ENCODE measurements at places on chromosomes 5 and 9.

DNA sequence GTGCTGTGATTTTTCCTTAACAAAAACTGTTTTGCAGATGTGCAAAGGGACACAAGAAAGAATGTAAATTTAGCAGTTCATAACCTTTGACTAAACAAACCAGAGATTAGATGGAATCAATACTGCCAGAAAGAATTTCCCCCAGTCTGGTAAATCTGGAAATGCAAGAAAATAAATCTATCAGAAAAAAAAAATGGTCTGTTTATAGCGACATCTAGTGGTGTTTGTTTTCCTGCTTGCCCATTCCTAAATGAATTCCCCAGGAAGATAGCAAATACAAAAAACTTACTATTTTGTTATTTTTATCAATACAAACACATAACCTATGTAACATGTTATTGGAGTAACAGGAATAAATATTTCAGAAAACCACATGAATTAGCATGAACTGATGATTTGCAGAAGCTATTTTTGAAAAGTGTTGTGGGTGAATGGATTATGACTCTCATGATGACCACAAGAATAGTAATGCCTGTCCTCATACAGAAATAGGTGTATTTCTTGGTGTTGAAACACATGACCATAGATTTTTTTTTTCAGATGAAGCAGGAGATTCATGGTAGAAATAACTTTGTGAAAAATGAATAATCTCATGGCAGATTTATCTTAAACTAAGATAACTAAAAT, 1703.8 kb downstream of the MAT2B start:
- no peak for DNase-seq

DNA sequence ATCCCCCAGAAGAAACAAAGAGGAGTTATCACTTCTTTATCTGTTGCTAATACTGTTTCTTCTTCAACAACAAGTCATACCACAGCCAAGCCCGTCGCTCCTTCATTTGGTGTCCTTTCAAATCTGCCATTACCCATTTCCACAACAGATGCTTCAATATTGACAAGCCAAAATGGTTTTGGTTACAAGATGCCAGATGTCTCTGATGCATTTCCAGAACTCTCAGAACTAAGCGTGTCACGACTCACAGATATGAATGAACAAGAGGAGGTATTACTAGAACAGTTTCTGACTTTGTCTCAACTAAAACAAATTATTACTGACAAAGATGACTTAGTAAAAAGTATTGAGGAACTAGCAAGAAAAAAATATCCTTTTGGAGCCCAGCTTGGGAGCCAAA, 16.0 kb upstream of the HAND1 start:
- DNase-seq = no peak

- DNase-seq = no peak
These were observed 122.3 kb downstream of the GNAQ start for GRCh38 chr9:77909306-77909705.

DNA sequence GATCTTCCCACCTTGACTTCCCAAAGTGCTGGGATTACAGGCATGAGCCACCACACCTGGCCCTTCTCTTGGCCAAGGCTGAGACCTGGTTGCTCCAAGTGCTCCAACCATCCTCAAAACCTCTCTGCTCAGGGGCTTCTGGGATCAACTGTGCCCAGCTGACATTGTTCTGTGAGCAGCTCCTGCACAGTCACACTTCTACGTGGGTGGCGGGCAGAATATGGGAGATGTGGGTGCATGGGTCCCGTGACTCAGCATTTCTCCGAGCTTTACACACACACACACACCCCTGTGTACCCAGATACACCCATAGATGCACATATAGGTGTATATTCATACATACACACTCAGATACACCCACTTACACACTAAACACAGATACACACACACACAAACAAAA, 10.5 kb upstream of the MYORG start:
- no peak for DNase-seq

DNA sequence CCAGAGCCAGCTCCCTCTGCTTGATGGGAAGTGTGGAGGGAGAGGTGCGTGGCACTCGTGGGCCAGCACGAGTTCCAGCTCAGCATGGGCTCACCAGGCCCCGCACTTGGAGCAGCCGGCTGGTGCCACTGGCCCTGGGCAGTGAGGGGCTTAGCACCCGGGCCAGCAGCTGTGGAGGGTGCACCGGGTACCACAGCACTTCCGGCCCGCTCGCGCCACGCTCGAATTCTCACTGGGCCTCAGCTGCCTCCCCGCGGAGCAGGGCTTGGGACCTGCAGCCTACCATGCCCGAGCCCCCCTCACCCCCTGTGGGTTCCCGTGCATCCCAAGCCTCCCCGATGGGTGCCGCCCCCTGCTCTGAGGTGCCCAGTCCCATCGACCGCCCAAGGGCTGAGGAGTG, 98.4 kb downstream of the DCP2 start:
- no peak for DNase-seq

- no peak for DNase-seq
These were observed 53.7 kb downstream of the TRIM36 start for GRCh38 chr5:115116001-115116400.

GRCh38 chr5:134845335-134845851, 375 bp upstream of the C5orf24 start:
- no peak for DNase-seq

DNA sequence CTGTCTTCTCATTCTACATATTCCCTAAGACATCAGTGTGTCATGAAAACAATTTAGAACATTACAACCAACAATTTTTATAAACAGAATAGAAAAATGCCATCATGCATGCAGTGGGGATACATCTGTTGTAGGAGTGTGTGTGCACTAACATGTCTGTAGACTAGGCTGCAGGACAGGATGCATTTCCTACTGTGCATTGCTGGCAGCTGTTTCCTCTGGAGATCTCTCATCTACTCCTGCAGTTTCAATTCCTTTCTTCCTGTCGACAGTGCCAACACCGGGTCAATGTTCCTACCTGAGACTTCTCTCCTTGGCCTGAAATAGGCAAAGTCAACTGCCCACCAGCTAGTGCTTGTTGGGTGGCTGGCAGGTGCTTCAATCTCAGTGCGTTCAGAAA, 69.8 kb downstream of the ANKH start:
- DNase-seq = no peak

DNA sequence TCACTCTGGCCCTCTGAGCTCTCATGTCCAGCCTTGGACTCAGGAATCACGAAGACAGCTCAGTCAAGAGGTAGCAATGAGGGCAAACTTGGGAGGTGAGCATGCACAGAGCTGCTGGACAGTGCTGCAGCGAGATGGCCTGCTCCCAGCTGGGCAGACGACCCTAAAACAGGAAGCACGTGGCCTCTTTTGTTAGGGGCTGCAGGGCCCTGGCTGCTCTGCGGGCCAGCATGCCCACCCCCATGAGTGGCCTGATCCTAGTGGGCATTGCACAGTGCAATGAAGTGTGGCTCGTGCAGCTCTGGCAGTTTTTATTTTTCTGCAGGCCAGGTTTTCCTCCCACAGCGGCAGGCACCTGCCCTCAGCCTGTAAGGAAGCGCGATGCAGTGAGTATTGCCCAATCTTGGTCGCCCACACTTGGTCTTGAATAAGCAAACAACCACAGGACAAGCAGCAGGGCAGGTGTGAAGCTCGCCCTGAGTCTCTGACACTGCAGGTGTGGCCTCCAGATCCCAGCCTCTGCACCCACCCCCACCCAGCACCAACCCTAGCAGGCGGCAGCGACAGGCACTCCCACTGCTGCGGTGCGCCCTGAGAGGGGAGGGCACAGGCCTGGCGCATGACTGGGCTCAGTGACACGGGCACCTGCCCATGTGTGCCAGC, 60.8 kb downstream of the SEMA4D start:
- no peak for DNase-seq

GRCh38 chr5:136042665-136043121, 13.9 kb downstream of the TGFBI start:
- no peak for DNase-seq

DNA sequence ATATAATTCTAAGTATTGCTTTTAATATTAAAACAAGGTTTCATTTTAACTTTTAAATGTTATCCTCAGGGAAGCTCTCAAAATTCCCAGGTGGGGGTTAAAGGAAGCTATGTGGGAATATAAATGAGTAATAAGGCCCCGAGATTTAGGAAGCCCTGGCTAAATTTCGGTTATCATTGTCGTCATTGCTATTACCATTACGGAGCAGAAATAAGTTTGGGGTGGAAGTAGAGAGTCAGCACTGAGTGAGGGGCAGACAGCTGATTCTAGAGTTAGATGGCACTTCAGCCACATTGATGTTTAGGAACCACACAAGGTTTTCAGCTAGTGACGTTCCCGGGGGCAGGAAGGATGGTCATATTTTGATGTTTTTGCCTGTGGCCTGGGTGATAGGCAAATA, 74.9 kb downstream of the NREP start:
- DNase-seq = no peak

- no peak for DNase-seq
These were observed 2.0 kb upstream of the KDM3B start for GRCh38 chr5:138350563-138350890.

GRCh38 chr5:166562246-166562645, 1729.2 kb upstream of the WWC1 start:
- DNase-seq = no peak

- DNase-seq = peak; percentile 77
These were observed 25.0 kb upstream of the HMCN2 start for GRCh38 chr9:130240410-130241197.

All from HuH-7.5 (cell line).